ENCODE measurements at places on chromosomes 12 and 14. TPM values are rescaled to one million over a fixed set of nuclear protein-coding genes. Genes with fewer than 3 reads are reported as not detected.

- DNase-seq, result peak; percentile 86
Observed at GRCh38 chr12:124520265-124520701, 47.1 kb downstream of the NCOR2 start.

DNA sequence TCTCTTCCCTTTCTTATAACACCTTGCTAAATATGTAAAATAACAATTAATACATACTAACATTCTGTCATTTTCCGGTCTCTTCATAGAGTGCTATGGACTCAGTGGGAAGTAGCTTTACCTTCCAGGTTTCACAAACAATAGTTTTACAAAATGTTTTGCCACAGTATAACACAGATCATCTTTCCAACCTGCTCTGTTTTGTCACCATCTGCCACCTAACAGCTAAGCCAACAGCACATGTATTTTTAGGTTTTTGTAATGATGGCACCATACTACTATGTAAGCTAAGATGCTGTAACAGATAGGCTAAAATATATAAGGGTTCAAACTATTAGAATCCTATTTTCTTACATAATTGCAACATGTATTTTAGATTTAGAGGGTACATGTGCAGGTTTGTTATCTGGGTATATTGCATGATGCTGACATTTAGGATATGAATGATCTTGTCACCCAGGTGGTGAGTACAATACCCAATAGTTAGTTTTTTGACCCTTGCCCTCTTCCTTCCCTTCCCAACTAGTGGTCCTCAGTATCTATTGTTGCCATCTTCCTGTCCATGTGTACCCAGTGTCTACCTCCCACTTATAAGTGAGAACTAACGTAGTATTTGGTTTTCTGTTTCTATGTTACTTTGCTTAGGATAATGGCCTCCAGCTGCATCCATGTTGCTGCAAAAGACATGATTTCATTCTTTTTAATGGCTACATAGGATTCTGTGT, 8.7 kb downstream of the RHOJ start:
- no peak for DNase-seq

GRCh38 chr12:66920205-66920604, 241.3 kb upstream of the GRIP1 start:
- no peak for DNase-seq

DNA sequence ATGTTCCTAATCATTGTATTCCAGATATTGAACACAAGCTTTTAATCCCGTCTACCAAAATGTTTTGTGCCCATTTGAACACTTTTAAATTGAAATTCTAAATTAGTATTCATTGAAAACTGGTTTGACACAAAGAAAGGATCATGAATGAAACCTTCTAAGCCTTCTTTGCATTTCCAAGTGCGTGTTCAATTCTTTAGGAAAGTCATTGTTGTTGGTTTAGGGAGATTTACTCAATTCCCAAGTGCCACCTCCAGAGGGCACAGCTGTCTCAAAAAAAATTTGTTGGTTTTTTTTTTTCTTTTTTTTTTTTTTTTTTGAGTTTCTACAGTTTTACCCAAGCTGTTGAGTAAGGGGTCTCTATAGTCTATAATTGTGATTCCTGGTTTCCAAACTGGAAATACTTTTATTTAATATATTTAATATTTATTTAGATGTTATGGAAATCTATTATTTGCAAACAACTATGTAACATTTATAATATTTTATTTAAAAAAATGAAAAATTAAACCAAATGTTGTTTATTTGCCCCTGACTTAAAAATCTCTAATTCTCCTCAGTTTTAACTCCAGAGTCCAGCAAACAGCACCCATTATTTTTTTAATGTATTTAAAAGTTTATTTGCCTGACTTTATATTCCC, 79.9 kb downstream of the NEDD1 start:
- peak; percentile 9 for DNase-seq

- no peak for DNase-seq
Observed at GRCh38 chr14:21631084-21631483, 3.7 kb downstream of the OR10G2 start.

DNA sequence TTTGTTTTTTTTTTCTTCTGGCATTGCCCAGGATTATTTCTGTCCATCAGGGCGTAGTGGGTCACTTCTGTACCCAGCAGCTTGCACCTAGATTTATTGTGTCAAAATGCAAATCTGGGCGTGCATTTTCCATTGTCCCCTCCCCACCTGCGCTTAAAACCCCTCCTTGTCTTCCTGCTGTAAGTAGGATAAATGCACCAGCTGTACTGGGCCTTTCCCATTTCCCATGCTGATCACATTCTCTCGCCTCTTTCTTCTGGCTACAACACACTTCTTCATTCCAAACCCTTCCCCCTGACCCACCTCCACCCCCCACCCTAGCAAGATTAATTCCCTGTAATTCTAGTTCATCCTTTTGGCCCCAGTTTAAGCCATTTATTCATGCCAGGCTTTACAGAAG, 128.0 kb downstream of the ETV6 start:
- DNase-seq, result no peak

DNA sequence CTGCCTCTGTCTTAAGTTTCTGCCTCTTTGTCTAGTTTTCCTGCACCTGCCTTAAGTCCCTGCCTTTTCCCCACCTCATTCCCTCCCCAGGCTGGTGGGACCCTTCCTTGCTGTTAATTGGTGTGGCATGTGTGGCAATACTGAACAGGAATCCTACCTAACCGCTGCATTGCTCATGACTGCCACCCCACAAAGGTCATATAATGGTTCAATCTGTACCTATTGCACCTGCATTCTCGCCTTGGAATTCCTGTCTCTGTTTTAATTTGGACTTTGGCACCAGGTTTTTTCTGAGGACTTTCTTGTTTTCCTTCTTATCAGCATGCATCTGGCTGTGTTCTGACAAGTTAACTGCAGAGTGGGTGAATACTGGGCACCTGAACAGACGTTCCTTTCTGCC, 966.2 kb upstream of the TMEM132C start:
- peak; percentile 11 for DNase-seq

- no peak for DNase-seq
Observed at GRCh38 chr12:71567537-71567936, 96.1 kb downstream of the ZFC3H1 start.

DNA sequence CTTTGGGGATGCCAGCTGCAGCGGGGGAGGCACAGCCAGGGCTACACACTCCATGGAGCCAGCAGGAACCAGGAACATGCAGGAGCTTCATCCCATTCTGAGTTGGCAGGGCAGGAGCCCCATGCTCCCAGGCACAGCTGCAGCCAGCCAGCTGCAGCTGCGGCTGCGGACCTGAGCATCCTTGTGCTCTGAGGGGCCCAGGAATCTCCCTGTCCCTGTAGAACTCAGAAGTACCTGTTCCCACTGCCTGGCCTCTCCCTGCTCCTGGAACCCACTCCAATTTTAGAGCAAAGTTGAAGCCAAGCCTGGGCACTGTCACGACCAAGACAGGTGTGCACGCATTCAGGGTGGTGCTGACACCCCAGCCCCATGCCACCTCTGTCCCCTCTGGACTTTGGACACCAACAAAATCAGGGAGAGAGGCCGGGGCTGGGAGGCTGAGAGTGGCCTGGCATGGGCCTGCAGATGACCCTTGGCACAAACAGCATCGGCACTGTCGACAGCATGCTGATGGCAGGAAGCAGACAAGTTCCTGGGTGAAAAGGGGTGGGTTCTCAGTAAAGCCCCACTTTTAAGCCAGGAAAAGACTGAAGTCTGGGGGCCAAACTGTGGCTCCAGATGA, 257.3 kb upstream of the LRFN5 start:
- no peak for DNase-seq

GRCh38 chr12:112599871-112600270, 181.1 kb downstream of the PTPN11 start:
- no peak for DNase-seq

DNA sequence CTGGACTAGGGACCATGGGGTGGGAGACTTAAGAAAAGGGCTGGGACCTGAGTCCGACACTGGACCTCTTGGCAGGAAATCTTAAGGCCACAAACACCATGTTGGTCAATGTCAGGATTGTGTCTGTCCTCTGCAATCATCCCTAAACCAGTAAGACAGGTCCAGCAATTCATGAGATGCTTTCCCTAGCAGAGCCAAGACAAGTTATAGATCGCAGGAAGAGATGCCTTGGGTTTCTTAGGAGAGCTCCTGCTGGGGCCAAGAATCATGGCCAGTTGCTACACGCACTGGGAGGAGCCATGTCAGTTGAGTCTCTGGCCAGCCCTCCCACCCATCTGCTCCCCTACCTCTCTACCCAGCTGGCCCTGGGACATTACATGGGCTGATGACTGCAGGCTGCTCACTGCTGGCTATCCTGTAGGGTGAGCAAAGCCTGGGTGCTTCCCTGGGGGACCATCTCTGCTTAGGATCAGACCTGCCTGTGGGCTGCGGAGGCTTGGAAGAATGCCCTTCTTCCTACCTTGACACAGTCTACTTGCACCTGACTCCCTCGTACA, 14.2 kb downstream of the PLEKHH1 start:
- no peak for DNase-seq

GRCh38 chr14:91906374-91906773, 39.0 kb upstream of the TC2N start:
- no peak for DNase-seq

The SERPINA12 gene
- total RNA-seq, result not detected

The BICD1 gene
- 14.7 TPM for total RNA-seq

The BBS10 gene
- total RNA-seq, result 2.3 TPM

The DLGAP5 gene
- 14.1 TPM for total RNA-seq

The IL23A gene
- total RNA-seq, result 0.36 TPM

The RIMBP2 gene
- 0.97 TPM for total RNA-seq

The C12orf42 gene
- total RNA-seq, result 0.16 TPM

All from HT-29 (cell line).